ENCODE measurements at places on chromosomes 1 and 21.

GRCh38 chr1:166489670-166490436, 323.1 kb upstream of the FAM78B start:
- peak; percentile 82 for DNase-seq

DNA sequence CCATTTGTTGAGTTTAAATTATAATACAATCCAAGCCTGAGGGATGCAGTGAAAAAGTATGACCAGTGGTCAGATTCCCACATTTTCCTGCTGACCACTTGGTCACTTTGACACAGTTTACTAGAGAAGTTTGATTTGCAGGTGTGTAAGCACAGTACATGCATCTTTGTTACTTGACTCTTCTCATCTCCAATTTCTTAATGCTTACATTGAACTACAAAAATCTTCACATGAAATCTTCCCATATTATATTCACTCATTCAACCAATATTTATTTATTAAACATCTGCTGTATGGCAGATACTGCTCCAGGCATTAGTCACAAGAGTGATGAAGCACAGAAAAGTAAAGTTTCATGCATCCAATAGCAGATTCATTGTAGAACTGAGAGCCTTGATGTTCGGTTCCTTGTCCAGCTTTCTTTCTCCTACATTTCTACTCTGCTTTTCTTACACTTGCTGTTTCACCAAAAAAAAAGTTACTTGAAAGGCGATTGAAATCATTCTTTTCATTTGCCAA, 211.7 kb downstream of the NFIA start:
- DNase-seq, result no peak

DNA sequence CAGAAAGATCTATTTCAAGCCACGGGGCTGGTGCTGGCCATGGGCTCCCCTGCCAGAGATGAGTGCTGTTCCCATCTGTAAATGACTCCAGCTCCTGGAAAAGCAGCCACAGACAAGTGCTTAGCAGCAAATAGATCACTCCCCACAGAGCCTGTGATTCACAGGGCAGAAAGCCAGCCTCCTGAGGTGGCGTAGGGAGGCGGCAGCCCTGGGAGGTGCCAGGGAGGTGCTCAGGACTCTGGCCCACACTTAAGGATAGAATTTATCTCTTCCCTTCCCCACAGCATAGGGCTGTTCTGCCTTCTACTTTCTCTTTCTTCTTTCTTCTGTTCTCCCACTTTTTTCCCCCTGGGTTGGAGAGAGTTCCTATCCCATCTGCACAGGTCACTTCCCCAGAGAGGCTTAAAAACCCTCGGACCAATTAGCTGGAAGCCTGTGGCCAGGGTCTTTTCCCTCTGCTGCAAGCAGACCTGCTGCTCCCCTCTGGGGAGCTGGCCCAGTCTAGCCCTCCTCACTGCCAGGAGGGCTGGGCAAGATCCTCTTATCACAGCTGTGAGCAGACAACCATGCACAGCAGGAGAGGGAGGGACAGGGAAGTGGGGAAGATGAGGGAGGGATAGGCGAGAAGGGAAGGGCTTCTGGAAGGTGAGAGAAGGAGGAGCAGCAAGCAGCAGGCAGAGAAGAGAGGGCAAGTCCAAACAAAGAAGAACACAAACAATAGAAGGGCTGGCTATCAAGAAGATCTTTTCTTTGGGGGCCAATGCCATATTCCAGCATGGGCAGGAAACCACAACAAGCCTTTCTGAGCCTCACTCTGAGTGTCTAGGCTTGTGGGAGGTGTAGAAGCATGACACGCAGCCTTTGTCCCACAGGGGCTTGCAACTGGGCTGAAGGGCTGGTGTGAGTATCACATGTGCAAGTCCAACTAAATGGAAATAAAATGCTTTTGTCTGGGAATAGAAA, 41.0 kb downstream of the KCND3 start:
- no peak for DNase-seq

GRCh38 chr1:180392020-180392419, 110.4 kb downstream of the ACBD6 start:
- no peak for DNase-seq

GRCh38 chr1:203369666-203370065, 18.7 kb upstream of the FMOD start:
- DNase-seq, result no peak

DNA sequence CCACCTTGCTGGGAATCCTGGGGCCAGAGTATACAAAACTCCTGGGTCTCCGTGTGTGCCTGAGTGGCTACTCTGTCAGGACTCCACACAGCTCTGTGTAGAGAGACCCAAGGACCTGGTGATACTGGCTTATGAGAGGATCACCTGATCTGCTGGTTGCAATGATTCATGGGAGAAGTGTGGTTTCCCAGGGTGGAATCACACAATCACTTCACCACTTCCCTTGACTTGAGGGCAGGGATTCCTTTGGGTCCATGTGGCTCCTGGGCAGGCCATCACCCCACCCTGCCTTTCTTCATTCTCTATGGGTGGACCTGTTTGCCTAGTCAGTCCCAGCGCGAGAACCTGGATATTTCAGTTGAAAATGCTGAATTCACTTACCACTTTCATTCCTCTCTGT, 13.3 kb downstream of the PRSS38 start:
- no peak for DNase-seq

GRCh38 chr21:45277101-45278045, 10.3 kb downstream of the POFUT2 start:
- DNase-seq, result no peak

GRCh38 chr1:2468041-2468472, 8.0 kb upstream of the PLCH2 start:
- DNase-seq, result peak; percentile 24

GRCh38 chr1:99266726-99267125, 2.4 kb downstream of the PLPPR4 start:
- DNase-seq, result no peak

GRCh38 chr21:30189773-30190172, 23.2 kb upstream of the CLDN17 start:
- DNase-seq, result no peak

GRCh38 chr1:153990468-153991150, at the start of gene RPS27:
TSS of gene RPS27 (plus strand) at chr1:153990762. CDS start at chr1:153990797, 35 bp downstream.
- DNase-seq, result peak; percentile 97

GRCh38 chr1:211967704-211968103, 67.7 kb downstream of the INTS7 start:
- DNase-seq, result no peak

DNA sequence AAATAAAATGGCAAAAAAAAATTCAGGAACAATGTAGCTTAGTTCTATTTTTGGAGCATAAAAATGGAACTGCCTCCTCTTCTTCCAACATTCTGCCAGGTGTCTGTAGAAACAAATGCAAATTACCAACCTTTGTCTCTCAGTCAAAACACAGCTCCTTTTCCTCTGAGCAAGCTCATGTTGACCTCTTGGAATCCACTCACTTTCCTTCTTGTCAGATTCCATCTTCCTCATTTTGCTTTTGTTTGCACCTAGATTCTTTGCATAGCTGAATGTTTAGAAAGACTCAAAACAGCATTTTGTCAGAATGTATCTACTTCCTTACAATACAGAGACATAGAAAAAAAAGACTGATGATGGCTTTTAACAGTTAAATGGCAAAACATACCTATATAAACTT, 178.2 kb downstream of the ADGRL2 start:
- no peak for DNase-seq

GRCh38 chr1:35530946-35531345, 26.3 kb downstream of the KIAA0319L start:
- no peak for DNase-seq

DNA sequence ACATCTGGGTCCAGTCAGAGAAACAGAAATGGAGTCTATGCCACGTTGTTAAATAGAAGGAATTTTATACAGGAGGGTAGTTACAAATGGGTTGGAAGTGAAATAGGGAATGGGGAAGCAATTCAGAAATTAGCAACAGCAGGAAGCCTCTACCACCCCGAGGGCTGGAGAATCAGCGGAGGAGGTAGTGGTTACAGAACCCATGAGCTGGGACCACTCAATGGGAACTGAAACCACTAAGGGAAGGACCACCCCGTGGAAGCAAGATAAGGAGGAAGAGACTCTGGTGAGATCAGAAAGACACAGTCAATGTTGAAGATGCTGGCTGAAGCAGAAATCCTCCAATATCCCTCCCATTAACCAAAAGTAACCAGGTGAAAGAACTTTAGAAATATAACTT, 15.5 kb upstream of the MAST2 start:
- DNase-seq, result no peak

GRCh38 chr1:63230722-63231121, 91.6 kb upstream of the FOXD3 start:
- no peak for DNase-seq

- DNase-seq, result no peak
These were observed 31.9 kb downstream of the PTGER3 start for GRCh38 chr1:71015745-71016144.

DNA sequence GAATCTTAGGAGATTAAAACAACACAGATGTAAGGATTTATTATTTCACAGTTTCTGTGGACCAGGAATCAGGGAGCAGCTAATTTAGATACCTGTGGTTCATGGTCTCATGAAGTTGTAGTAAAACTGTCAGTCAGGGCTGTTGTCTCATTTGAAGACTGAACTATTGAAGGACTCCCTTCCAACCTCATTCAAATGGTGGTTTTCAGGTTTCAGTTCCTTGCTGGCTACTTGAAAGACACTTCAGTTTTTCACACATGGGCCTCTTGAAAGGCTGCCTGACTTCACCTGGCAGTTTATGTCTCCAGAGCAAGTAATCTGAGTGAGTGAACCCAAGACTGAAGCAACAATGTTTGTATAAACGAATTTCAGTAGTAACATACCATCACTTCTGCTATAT, 915.9 kb downstream of the PLA2G4A start:
- no peak for DNase-seq

- no peak for DNase-seq
These were observed 31.2 kb downstream of the KCNK2 start for GRCh38 chr1:215113776-215114153.

Data from CD4-positive, alpha-beta T cell treated with Interleukin-2 at 100 ng/mL for 4 hours (primary cell).